ENCODE measurements at places on chromosomes 3 and 15.

GRCh38 chr15:40435023-40435709 is 5.6 kb upstream of the BAHD1 start:
- no peak for DNase-seq

- no peak for DNase-seq
Observed at GRCh38 chr3:28547677-28548076, 199.1 kb upstream of the AZI2 start.

DNA sequence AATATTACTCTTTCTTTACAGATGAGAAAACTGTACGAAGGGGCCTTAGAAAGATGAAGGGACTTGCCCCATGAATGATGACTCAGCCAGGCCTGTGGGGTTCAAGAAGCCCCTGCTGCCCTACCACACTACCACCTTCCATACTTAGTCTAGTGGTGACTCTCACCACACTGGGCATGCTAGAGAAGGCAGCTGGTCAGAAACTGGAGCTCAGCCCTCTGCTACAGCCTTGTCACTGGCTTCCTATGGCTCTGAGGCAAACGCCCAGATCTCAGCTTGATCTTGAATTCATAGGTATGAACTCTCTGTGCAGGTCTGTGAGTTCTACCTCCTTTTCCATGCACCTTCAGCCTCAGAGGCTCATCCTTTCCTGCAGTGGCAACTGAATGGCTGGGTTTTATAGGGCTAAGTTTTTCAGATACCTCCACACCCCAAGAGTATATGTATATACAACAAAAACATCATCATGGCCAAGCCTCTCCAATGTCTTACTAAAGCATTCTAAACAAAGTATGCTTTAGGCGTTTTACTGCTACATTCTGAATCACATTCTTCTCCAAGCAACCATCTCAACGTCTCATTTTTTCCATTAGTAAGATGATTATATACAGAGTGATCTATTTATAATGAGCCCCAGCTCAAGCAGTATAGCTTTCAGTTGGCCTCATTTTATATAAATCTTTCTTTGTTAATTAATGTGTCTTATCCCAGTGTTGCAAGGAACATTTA is 234.1 kb downstream of the GREM1 start:
- DNase-seq, result no peak

DNA sequence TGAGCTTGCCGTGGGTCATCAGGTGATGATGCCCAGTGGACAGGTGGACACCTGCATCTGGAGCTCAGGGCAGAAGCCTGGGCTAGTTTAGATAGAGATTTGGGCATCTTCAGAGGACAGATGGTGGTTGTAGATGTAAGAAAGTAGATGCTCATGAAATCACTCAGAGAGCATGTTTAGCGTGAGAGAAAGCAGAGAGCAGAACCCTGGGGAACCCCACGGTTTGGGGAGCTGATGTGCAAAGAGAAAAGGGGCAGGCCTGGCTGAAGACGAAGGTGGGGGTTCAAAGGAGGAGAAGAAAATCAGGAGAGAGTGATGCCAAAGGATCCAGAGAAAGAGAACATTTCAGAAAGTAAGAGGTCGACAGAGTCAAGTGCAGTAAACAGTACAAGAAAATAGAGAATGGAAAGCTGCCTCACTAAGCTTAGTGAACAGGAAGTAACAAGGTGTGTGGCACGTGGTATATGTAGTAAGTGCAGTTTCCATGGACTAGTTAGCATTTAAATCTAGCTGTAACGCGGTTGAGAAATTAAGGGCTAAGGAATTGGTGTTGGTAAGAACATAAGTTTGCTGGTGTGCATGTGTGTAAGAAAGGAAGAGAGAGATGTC is 13.5 kb downstream of the TIGIT start:
- no peak for DNase-seq

GRCh38 chr15:84812842-84813241 is 4.3 kb upstream of the ALPK3 start:
- no peak for DNase-seq

DNA sequence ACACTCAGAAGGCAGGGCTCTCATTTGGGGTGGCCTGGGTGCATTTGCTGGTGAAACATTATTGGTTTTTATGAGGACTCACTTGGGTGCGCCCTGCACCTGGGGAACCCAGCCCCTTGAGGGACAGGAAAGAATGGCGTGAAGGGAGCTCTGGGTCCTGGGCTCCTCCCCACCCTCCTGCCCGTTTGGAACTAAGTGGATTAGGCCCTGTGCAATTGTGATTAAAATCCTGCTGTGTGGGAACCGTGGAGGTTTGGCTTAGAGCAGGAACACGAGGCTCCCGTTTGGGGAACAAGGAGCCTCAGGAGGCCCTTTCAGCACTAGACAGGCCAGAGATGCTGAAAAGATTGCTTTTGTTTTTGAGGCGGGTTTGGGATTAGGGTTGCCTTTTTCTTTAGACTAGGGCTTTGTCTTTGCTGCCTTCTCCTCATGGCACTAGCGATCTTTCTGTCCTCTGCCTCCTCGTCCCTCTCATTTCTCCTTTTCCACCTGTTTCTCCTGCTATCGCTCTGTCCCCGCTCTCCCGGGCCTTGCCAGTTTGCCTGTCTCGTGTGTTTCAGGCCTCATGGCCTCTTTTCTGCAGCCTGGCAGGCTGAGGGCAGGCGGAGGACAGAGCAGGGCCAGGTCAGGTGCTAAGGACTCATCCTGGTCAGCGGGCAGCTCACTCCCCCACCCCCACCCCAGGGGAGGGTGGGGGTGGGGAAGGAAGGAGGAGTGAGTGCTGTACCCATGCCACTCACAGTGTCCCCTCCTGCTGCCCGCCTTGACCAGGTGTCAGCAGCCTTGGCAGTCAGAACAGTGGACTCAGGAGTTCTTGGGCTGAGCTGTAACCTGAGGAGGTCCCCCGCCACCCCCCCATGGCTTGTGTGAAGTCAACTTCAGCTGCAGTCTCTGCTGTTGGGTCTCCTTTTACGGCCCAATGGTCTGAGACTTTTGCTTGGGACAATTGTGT is 8.6 kb downstream of the MAPKAPK3 start:
- no peak for DNase-seq

DNA sequence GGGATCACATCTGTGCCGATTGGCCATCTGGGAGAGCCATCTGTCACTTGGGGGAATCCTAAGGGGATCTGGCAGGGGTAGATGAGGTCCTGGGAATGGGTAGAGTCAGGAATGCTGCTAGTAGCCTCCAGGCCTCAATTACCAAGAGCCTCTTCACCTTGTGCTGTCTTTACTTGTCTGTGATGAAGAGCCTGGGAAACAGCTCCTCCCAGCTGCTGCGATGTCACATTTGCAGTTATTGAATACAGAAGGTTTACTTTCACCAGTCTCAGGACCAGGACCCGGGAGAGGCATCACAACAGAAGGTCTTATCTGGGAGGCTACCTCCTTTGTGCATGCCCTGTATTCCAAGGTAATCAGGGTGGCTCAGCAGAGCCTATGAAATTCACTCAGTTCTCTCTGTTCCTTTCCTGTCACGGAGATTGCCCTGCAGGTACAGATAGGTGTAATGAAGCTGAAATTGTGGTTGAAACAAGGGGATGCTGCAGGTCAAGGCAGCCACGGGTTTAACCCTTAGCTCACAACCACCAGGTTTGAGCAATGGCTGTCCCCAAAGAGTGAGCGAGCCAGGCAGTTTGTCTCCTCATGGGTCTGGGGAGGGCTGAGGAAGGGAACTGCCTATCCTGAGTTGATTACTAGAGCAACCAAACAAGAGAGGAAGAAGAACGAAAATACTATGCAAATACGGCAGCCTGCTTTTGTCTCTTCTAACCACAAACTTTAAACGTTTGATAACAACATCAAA is 298.9 kb upstream of the RORA start:
- DNase-seq, result no peak

- no peak for DNase-seq
Observed at GRCh38 chr3:138361561-138361971, 13.2 kb downstream of the MRAS start.

DNA sequence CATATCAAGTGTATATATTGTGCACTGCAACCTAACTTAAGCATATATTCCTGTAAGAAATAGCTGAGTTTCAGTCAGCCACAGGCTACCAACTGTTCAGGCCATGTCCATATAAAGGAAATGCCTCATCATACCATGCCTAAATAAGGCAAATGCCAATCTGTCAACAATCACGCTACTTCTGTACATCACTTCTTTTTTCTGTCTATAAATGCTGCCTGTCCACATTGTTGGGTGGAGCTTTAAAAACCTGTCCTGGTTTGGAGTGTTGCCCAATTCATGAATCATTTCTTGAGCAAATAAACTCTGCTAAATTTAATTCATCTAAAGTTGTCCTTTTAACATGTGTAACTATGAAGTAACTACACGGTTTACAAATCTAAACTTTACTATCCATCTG is 1091.9 kb downstream of the NSUN3 start:
- no peak for DNase-seq

- no peak for DNase-seq
Observed at GRCh38 chr15:92662762-92663161, 7.2 kb upstream of the FAM174B start.

- DNase-seq, result no peak
Observed at GRCh38 chr3:137347132-137347531, 389.3 kb downstream of the IL20RB start.

DNA sequence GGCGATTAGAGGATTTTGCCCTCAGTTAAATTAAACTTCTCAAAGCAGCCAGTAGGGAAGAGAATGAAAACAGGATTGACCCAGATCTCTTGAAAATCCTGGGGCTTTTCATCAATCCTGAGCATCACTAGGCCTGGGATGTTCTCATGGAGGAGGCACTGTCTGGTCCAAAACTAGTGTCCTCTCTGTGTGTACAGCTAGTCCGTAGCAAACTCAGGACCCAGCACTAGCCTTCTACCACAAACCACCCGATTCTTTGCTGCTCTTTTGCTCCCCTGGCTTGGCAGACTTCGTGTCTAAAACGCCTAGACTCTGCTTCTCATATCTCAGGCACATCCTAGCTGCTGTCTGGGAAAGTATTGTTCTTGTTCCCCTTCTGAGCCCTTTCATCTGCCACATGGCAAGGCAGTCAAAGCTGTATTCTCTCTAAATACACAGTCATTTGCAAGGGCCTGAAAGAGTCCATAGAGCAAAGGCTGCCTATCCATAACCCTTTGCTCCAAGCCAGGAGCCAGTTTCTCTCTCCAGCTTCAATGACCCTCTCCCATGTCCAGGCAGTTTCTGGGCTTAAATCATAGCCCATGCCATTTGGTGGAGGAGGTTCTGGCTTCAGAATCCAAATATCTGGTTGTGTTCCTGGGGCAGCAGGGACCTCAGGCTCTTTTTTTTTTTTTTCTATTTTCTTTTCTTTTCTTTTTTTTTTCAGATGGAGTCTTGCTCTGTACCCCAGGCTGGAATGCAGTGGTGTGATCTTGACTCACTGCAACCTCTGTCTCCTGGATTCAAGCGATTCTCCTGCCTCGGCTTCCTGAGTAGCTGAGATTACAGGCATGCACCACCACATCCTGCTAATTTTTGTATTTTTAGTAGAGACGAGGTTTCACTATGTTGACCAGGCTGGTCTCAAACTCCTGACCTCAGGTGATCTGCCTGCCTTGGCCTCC is 52.4 kb downstream of the CDC25A start:
- no peak for DNase-seq

DNA sequence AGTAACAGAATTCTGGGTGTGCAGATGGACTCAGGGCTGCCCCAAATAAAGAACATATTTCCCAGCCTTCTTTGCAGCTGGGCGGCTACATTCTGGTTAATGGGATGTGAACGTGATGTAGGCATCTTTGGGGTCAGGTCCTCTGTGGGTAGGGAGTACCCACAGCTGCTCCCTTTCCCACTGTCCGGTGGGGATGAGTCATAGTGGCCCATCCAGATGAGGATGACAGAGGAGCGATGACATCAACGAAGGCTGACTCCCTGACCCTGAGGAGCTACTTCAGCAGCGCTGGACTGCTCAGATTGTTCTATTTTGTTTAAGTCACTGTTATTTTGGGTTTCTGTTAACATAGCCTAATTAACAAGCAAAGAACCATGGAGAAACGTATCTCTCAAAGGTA is 38.0 kb downstream of the SRPRB start:
- DNase-seq, result no peak

DNA sequence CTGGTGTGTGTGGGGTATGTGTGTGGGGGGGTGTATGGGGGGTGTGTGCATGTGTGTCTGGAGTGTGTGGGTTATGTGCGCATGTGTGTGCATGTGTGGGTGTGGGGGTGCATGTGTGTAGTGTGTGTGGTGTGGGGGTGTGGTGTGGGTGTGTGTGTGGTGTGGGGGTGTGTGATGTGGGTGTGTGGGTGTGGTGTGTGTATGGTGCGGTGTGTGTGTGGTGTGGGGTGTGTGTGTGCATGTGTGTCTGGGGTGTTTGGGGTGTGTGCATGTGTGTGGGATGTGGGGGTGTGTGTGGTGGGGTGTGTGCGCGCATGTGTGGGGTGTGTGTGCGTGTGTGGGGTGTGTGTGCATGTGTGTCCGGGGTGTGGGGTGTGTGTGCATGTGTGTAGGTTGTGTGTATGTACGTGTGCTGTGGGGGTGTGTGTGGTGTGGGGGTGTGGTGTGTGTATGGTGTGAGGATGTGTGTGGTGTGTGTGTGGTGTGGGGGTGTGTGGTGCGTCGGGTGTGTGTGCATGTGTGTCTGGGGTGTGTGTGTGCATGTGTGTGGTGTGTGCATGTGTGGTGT is 6.2 kb upstream of the OCA2 start:
- no peak for DNase-seq

DNA sequence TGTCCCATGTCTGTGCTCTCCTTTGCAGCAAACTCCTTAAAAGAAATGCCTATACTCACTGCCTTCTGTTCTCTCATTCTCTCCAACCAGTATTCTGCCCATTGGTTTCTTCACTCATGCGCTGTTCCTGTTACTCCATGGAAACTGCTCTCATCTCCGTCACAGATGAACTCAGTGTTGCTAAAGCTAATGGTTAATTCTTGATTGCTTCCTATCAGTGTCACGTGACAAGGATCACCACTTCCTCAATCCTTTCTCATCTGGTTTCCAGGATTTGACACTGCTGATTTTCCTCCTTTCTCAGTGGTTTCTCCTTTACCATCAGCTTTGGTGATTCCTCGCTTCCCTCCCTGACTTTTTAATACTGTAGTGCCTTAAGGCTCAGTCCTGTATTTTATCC is 2.6 kb downstream of the DPH3 start:
- no peak for DNase-seq

DNA sequence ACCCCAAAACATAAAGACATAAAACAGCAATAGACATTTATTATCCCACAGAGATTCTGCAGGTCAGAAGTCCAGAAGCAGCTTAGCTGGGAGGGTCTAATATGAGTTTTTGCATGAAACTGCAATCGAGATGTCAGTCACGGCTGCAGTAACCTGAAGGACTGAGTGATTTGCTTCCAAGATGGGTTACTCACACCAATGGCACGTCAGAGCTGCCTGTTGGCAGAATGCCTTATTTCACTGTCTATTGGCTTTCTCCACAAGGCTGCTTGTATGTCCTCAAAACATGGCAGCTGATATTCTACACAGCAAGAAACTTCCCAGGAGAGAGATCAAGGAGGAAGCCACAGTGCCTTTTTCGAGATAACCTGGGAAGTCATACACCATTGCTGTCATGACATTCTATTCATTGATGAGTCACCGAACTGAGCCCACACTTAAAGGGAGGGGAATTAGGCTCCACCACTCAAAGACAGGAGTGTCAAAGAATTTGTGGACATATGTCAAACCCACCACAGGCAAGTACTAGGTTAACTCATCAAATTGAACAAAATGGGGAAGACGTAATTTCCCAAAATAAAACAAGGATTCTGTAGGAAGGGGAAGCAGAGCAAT is 122.2 kb downstream of the SYNPR start:
- no peak for DNase-seq

Data from activated naive CD4-positive, alpha-beta T cell (primary cell).